Effector CD4-positive, alpha-beta T cell (primary cell): ENCODE measurements at places on chromosomes 6 and 20.

DNA sequence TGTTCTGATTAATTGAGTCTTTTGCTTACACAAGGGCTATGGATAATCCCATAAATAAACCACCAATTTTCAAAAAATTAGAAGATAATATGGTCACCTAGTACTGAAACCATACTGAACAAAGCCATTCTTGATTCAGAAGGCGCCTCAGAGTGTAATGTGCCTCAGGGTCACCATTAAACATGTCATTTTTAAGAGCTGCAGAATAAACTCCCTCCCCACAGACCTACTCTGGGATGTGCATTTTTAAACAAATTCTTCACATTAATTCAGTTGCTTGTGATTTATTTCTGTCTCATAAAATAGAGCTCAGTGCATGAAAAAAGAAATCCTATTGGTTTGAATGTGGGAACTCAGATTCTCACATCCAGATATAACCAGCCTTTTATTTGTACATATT lies 202.1 kb upstream of the HEY2 start:
- DNase-seq = no peak

GRCh38 chr20:997016-997415 lies 5.1 kb downstream of the RSPO4 start:
- DNase-seq = no peak

DNA sequence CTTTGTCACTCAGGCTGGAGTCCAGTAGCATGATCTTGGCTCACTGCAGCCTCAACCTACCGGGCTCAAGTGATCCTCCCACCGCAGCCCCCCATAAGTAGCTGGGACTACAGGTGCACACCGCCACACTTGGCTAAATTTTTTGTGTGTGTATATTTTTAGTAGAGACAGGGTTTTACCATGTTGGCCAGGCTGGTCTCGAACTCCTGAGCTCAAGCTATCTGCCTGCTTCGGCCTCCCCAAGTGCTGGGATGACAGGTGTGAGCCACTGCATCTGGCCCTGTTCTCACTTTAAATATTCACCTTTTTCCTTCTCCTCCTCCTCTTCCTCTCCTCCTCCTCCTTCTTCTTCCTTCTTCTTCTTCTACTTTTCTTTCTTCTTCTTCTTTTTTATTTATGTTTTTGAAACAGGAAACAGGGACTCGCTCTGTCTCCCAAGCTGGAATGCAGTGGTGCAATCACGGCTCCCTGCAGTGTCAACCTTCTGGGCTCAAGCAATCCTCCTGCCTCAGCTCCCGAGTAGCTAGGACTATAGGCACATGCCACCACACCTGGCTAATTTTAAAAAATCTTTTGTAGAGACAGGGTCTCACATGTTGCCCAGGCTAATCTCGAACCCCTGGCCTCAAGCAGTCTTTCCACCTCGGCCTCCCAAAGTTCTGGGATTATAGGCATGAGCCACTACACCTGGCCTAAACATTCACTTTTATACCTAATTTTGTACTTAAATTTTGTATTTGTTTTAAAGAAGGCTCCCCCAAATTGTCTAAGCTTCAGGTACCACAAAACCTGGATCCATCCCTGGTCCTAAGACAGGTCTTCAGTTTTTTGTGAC lies 47.2 kb upstream of the NCOA3 start:
- no peak for DNase-seq

GRCh38 chr6:5241252-5241651 lies 19.5 kb downstream of the LYRM4 start:
- no peak for DNase-seq

DNA sequence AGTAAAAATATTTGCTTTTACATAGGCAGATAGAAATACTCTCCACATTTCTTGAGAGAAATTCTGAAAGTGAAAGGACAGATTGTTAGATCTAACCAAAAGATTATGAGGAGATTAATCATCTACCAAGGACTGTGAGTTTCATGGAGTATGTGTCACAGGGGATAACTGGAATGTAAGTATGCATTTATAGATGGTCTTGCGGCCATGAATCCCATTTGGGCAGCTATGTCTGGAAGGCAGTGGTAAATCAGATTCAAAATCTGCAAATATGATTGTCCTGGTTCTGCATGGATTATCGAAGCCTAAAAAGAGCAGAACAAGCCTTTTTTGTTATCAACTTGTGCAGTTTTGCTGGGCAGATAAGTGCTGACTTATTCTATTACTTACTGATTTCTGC lies 293.8 kb downstream of the RFPL4B start:
- no peak for DNase-seq

- DNase-seq = no peak
Measured at GRCh38 chr6:12844284-12845223, 128.0 kb downstream of the PHACTR1 start.

DNA sequence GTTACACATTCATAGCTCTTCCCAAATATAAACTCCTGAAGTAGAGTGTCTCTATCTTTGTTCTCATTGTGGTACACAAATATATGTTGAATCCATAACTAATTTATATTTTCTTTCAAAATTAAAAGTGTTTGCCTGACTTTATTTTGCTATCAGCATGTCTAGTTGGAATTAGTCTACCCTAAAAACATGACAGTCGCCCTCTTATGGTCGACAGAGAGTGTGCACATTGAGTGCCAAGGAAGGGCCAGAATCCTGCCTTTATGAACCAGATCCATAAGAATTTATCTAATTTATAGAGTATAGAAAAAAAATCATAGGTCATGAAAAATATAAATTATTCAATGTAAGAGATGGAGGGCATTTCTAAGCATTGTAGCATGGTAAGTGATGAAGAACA lies 12.3 kb upstream of the DEFB112 start:
- DNase-seq = no peak

GRCh38 chr6:2976060-2976459 lies 4.7 kb upstream of the SERPINB6 start:
- DNase-seq = no peak

DNA sequence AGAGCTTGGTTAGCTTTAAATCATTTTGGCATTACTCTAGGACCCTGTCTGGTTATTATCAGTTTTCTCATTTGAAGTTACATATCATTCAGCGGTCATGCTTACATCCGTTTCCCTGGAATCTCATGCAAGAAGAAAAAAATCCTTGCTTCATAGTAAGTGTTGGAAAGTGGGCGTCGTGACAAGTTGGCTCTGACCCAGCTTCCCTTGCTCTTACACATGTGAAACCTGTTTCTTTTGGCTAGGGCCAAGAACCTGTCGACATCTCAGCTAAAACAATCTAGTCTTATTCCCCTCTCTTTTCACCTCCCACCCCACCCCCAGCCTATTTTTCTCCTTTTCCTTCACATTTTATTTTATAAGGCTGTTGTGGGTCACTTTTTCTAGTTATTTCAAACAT lies 45.5 kb downstream of the ANKS1A start:
- DNase-seq = no peak

GRCh38 chr20:25225642-25226432 lies 22.0 kb upstream of the PYGB start:
- no peak for DNase-seq
